ENCODE measurements at places on chromosomes 5 and 9. TPM values are rescaled to one million over a fixed set of nuclear protein-coding genes. Genes with fewer than 3 reads are reported as not detected.
A peak's percentile ranks its signal among the peaks of the same experiment; 100 is the strongest.

GRCh38 chr5:10734037-10734709 is 26.9 kb downstream of the DAP start:
- DNase-seq, result no peak

DNA sequence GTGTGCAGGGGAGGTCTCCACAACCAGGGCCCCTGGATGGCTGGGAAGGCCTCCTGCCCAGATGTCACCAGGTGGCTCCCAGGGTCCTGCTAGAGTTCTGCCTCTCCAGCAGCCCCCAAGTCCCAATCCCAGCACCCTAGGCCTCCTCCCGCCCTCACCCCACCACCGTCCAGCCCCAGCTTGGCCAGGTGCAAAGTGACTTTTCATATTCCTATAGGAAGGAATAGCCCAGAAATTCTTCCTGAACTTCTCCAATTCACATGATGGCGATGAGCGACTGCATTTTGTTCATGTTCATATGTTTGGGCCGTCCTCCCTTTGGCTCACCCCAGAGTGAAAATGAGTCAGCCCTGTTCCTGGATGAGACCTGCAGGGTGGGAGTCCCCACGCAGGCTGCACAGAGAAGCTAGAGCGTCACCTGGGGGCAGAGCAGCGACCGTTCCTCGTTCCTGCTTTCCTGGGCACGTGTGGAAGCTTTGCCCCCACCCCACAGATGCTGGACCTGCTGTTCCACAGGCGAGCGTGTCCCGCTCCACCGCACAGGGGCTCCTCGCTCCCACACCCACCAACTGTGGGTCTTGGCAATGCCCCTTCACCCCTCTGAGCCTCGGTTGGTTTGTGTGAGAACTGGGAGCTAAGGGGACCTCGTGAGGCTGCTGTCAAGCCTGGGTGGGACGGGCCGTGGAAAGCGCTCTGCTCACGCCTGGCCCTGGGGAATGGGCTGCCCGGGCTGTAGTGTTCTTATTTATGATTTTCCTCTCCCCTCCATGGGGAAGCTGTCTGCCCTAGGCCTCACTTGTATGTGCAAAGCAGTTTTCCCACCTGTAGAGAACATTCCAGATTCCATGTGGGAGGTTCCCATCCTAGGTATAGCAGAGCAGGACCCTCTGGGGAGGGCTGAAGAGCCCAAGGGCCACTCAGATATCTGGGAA is 6.9 kb downstream of the MRPS2 start:
- no peak for DNase-seq

The MTAP gene
- total RNA-seq, result not detected

DNA sequence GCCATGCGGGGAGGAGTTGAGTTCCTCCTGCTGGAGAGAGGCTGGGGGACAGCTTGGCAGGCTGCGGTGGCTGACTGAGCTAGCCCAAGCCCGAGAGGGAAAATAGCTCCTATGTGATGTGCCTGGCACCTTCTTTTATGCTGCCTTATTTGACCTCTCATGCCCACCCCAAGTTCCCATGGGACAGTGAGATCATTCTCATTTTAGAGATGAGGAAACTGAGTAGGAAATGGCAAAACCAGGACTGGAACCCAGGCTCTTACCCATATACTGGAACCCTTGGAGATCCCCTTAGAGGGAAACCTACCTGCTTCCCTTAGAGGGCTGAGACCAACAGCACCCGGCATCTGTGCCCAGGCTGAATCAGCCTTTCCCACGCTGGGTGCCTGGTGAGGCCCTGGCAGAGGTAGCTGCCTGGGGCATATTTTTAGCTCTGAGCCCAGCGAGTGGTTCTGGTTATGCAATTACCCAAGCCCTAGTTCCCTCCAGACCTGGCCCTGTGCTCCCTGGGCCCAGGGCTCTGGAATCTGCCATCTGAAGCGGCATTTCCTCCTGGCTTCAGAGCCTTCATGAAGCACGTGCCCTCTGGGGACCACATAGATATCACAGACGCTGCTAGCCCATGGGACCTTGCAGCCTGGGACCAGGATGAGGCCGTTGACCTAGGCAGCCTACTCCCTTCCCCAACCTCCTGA is 23.6 kb downstream of the COL27A1 start:
- DNase-seq, result peak; percentile 18

The KIF24 gene
- 11.5 TPM for total RNA-seq

- no peak for DNase-seq
Measured at GRCh38 chr5:128274441-128274840, 190.9 kb downstream of the SLC12A2 start.

The PAIP2 gene
- 88.1 TPM for total RNA-seq

The PKD2L2 gene
- total RNA-seq, result not detected

- no peak for DNase-seq
Measured at GRCh38 chr5:72154076-72154756, 46.9 kb downstream of the MAP1B start.

DNA sequence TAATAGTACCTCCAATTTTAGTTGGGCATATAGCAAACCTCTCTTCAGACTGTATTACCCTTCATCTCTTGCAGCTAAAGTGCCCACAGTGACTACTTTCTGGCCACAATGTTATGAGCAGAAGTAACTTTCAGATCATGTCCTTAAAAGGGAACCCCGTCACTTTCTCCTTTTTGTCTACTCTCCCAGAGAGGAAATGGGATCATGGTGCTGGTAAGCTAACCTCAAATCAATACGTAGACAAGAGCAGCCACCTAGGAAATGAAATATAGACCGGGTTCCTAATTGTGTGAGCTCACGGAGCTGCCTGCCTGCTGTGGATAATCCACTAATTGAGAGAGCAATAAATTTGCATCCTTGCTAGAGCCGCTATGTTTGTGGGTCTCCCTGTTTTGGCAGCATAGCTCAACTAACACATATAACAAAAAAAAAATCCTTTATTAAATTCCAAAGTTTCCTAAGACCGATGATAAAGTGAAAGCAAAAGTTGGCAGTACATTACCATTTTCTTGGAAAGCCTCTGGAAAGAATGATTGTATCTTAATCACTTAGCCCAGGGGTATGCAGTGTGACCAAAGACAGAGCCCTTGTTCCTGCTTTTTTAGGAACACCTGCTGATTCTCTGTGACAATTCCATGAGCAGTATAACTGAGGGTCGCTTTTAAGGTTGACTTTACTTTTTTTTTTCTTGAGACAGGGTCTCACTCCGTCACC is 5.6 kb upstream of the IL7R start:
- no peak for DNase-seq

The GLRA1 gene
- total RNA-seq, result not detected

All from A172 (cell line).